ENCODE measurements at places on chromosomes 4 and X. TPM values are rescaled to one million over a fixed set of nuclear protein-coding genes. Genes with fewer than 3 reads are reported as not detected.

The PAGE4 gene
- 2.6 TPM for total RNA-seq

The PCYT1B gene
- total RNA-seq = 5.1 TPM

The TFE3 gene
- 22.1 TPM for total RNA-seq

The TKTL2 gene
- 1.7 TPM for total RNA-seq

The MAGEC2 gene
- 0.48 TPM for total RNA-seq

The TRIML2 gene
- not detected for total RNA-seq

The RAB40AL gene
- total RNA-seq = 2.2 TPM

The P2RY4 gene
- total RNA-seq = 0.48 TPM

The PHEX gene
- total RNA-seq = 0.24 TPM

The USP38 gene
- 28.2 TPM for total RNA-seq

The CFAP47 gene
- 0.96 TPM for total RNA-seq

The DACH2 gene
- 4.8 TPM for total RNA-seq

The PABPC1L2A gene
- total RNA-seq = not detected

The NUP62CL gene
- 2.9 TPM for total RNA-seq

The YIPF7 gene
- not detected for total RNA-seq

The MAP9 gene
- 66.2 TPM for total RNA-seq

The HELQ gene
- total RNA-seq = 3.4 TPM

The RASSF6 gene
- 4.1 TPM for total RNA-seq

The CENPVL2 gene
- total RNA-seq = not detected

The TSPYL2 gene
- 22.4 TPM for total RNA-seq

The SRPK3 gene
- not detected for total RNA-seq

The ELOVL6 gene
- 7.9 TPM for total RNA-seq

The NOX1 gene
- 0.96 TPM for total RNA-seq

The CT47A1 gene
- total RNA-seq = not detected

The NHSL2 gene
- total RNA-seq = 25.3 TPM

The TRIML1 gene
- total RNA-seq = not detected

The MGAT4D gene
- 2.2 TPM for total RNA-seq

The PALLD gene
- total RNA-seq = 441 TPM

The DAPP1 gene
- 9.1 TPM for total RNA-seq

The PPP4R3C gene
- 0.24 TPM for total RNA-seq

All from umbilical cord (tissue), 2 donors.